ENCODE measurements at places on chromosomes 16 and 17.

- DNase-seq: no peak
- no peaks in the 10 kb centered on the region for H3K4me1 ChIP-seq
- H3K4me3 ChIP-seq: no peak overlapping the region
- peaks cover 22% of the 10 kb centered on the region for H3K36me3 ChIP-seq
These were observed 10.7 kb upstream of the HSD3B7 start for GRCh38 chr16:30974348-30974747.

DNA sequence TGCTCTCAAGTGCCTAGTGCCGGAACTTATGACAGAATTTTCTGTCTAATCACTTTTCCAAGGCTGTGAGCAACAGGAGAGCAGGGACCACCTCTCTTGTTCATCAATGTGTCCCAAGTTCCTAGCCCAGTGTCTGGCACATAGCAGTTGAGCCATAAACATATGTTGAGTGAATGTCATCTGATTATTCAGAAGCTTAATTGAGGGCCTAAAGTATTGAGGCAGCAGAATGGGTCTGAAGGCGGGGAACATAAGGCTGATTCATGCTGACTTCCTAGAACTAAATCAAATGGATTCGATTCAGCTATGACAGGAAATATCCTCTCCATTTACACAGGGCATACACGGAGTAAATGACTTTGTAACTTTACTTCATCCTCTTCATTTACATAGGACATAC is 438.0 kb upstream of the ZFHX3 start:
- no peak overlapping the region for H3K4me3 ChIP-seq
- no peak for DNase-seq
- H3K4me1 ChIP-seq: no peaks in the 10 kb centered on the region
- H3K27me3 ChIP-seq: no peaks in the 10 kb centered on the region

DNA sequence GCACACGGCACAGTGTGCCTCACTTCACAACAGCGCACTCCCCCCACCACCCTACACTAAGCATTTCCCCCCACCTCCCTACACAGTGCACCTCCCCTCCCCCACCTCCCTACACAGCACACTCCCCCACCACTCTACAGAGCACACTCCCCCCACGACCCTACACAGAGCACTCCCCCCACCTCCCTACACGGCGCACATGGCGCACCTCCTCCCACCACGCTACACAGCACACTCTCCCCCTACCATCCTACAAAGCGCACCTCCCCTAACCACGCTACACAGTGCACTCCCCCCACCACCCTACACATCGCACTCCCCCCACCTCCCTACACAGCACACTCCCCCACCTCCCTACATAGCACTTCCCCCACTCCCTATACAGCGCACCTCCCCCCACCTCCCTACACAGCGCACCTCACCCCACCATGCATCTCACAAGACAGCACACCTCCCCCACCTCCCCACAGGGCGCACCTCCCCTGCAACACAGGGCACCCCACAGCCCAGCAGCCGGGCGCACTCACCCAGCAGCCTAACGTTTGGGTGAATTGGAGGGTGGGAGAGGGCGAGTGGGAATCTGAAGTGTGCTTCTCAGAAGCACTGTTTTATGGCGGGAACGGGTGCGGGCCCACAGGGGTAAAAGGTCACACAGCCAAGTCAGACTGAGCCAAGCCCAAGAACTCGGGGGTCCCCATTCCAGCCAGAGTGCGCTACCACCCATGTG is 10.3 kb downstream of the KNOP1 start:
- H3K27me3 ChIP-seq: no peaks in the 10 kb centered on the region
- no peak overlapping the region for H3K27ac ChIP-seq
- H3K4me3 ChIP-seq: no peak overlapping the region
- no peaks in the 10 kb centered on the region for H3K36me3 ChIP-seq
- no peaks in the 10 kb centered on the region for H3K4me1 ChIP-seq
- no peak for DNase-seq

- H3K27me3 ChIP-seq: no peaks in the 10 kb centered on the region
- no peak overlapping the region for H3K4me3 ChIP-seq
- peak; percentile 92 for DNase-seq
These were observed 29.7 kb upstream of the LGALS9 start for GRCh38 chr17:27601069-27601974.

- DNase-seq: no peak
- no peaks in the 10 kb centered on the region for H3K36me3 ChIP-seq
- H3K4me1 ChIP-seq: peaks cover 29% of the 10 kb centered on the region
- H3K4me3 ChIP-seq: no peak overlapping the region
These were observed 80.6 kb downstream of the OR1D5 start for GRCh38 chr17:2982854-2983253.

DNA sequence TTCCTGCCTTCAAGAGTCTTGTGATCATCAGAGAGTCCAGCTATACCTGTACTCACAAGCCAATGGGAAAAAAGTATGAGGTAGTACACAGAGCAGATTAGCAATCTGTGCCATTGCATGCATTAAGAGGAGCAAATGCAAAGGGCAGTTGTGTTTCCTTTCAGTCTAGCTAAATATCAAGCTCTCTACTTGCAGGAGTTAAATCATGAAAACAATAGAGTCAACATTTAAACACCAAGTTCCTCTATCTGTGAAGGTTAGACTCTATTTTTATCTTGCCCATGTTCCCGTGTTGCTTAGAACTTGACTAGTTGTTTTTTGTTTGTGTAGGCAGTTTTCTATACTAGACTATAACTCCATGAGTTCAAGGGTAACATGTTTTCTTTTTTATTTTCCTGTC is 4.7 kb upstream of the FAM20A start:
- H3K4me3 ChIP-seq: no peak overlapping the region
- no peaks in the 10 kb centered on the region for H3K36me3 ChIP-seq
- no peaks in the 10 kb centered on the region for H3K4me1 ChIP-seq
- H3K27me3 ChIP-seq: no peaks in the 10 kb centered on the region
- no peak overlapping the region for H3K27ac ChIP-seq
- DNase-seq: no peak

- H3K36me3 ChIP-seq: peaks cover under 1% of the 10 kb centered on the region
- no peak for DNase-seq
- no peaks in the 10 kb centered on the region for H3K27me3 ChIP-seq
These were observed 51.0 kb downstream of the VAC14 start for GRCh38 chr16:70749681-70750601.

GRCh38 chr17:57387575-57387974 is 131.3 kb downstream of the MSI2 start:
- no peak overlapping the region for H3K4me3 ChIP-seq
- H3K4me1 ChIP-seq: peaks cover 51% of the 10 kb centered on the region
- DNase-seq: no peak

- no peak for DNase-seq
- H3K4me1 ChIP-seq: no peaks in the 10 kb centered on the region
- H3K4me3 ChIP-seq: no peak overlapping the region
- H3K27ac ChIP-seq: no peak overlapping the region
- H3K36me3 ChIP-seq: no peaks in the 10 kb centered on the region
These were observed 182.6 kb downstream of the NTN1 start for GRCh38 chr17:9203771-9204425.

GRCh38 chr16:78199325-78200022 is 100.0 kb downstream of the WWOX start:
- no peaks in the 10 kb centered on the region for H3K36me3 ChIP-seq
- no peak for DNase-seq
- H3K27me3 ChIP-seq: no peaks in the 10 kb centered on the region

- H3K27ac ChIP-seq: no peak overlapping the region
- H3K27me3 ChIP-seq: peaks cover 3% of the 10 kb centered on the region
- H3K4me1 ChIP-seq: peaks cover 23% of the 10 kb centered on the region
- H3K4me3 ChIP-seq: peak overlapping the region; percentile 25
These were observed 721 bp upstream of the SOCS3 start for GRCh38 chr17:78360371-78361224.

- no peaks in the 10 kb centered on the region for H3K36me3 ChIP-seq
- H3K27ac ChIP-seq: no peak overlapping the region
- H3K4me1 ChIP-seq: no peaks in the 10 kb centered on the region
- DNase-seq: no peak
- H3K27me3 ChIP-seq: no peaks in the 10 kb centered on the region
These were observed 181.4 kb downstream of the MAF start for GRCh38 chr16:79419148-79419547.

GRCh38 chr16:85829751-85830445 is 30.4 kb downstream of the COX4I1 start:
- no peak overlapping the region for H3K27ac ChIP-seq
- no peak overlapping the region for H3K4me3 ChIP-seq
- no peaks in the 10 kb centered on the region for H3K36me3 ChIP-seq
- no peak for DNase-seq

DNA sequence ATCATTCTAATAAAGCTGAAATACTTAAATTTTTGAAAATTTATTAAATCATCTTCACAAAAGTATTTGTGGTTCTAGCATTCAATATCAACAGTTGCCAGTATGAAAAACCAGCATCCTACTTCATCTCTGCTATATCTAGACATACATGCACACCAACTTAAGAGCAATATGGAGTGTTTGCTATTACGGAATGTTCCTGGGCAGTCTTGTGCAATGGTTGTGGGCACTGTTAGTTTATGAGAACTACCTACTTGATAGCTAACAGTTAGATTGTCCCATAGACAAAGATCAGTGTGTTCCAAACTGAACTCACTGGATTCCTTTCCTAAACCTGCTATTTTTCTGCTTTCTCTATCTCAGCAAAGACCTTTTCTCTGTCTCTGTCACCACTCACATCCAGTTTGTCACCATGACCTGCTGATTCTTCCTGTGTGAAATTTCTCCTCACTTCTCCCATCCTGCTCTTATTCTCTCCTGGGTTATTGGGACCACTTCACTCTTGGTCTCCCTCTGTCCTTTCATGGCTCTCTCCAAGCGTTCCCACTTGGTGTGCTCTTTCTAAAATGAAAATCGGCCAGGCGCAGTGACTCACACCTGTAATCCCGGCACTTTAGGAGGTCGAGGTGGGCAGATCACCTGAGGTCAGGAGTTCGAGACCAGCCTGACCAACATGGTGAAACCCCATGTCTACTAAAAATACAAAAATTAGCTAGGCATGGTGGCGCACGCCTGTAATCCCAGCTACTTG is 27.7 kb downstream of the CNTROB start:
- DNase-seq: no peak
- H3K27me3 ChIP-seq: peaks cover 2% of the 10 kb centered on the region
- no peak overlapping the region for H3K4me3 ChIP-seq
- H3K4me1 ChIP-seq: no peaks in the 10 kb centered on the region
- H3K27ac ChIP-seq: no peak overlapping the region

- H3K4me1 ChIP-seq: peaks cover 37% of the 10 kb centered on the region
- peaks cover 6% of the 10 kb centered on the region for H3K27me3 ChIP-seq
- peak overlapping the region; percentile 62 for H3K4me3 ChIP-seq
- no peaks in the 10 kb centered on the region for H3K36me3 ChIP-seq
These were observed 875 bp downstream of the PRKCB start for GRCh38 chr16:23836404-23837311.
